Body of pancreas (tissue), 4 donors: ENCODE measurements at places on chromosomes 1 and 21. TPM values are rescaled to one million over a fixed set of nuclear protein-coding genes. Genes with fewer than 3 reads are reported as not detected.

DNA sequence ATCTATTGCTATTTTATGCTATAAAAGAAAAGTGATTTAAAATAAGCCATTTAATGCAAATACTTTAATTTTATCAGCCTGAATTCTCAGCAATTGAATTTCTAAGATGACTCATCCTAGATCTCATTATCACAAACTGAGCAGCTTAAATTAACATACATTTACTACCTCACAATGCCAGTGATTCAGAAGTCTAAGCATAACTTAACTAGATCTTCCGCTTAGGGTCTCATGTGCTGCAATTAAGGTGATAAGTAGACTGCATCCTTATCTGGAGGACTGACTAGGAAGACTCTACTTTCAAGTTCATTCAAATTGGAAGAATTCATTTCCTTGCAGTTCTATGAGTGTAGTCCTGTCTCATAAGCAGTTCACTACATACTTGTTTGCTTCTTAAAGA lies 286.6 kb downstream of the COL11A1 start:
- no peak for DNase-seq

- DNase-seq = peak; percentile 85
These were observed 21.6 kb upstream of the BCL10 start for GRCh38 chr1:85297855-85298629.

- peak; percentile 23 for DNase-seq
These were observed 211.9 kb upstream of the SPAG17 start for GRCh38 chr1:118396829-118397495.

DNA sequence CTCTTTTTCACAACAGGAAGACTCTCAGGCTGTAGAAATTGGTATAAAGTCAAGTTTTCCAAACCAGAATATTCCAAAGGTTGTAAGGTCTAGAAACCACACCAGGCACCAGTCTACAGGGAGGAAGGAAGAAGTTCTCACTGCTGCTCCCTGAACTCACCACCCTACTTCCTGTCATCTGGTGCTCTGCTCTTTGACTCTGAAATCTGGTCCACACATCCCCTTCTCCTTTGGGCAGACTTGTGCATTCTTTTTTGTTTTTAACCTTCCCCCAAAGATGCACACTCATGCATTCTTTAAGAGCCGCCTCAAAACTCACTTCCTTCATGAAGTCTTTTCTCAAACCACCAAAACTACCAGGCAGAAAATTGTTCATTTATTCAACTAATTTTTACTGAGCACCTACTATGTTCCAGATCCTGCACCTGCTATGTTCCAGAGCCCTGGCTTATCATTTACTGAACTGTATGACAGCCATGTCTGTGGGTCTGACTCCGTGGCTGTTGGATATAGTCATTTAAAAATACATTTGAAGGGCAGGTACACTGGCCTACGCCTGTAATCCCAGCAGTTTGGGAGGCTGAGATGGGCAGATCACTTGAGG lies 30.1 kb upstream of the EPS15 start:
- DNase-seq = peak; percentile 23

DNA sequence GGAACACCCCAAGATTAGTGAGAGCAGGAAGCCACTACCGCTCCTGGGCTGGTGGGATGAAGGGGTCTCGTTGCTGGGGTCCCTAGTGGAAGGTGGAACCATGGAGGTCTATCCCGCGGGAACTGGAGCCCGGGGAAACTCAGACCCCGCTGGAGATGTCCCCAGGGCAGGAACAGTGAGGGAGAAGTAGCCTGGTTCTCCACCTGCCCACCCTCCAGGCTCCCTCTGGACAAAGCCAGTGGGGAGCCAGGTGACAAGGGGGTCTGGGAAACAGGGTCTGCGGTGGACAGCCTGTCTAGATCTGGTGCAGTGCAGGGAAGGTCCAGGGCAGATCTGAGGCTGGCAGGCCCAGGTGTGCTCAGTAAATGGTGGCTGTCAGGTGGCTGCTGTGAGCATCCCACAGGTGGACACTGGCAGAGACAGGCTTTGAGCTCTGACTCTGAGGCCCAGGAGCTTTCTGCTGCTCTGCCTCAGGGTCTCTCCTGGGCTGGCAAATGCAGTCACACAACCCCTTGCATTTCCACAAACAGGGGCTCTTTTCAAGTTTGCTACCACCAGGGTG lies 88.0 kb upstream of the TLR5 start:
- DNase-seq = no peak

The POTED gene
- not detected for total RNA-seq

DNA sequence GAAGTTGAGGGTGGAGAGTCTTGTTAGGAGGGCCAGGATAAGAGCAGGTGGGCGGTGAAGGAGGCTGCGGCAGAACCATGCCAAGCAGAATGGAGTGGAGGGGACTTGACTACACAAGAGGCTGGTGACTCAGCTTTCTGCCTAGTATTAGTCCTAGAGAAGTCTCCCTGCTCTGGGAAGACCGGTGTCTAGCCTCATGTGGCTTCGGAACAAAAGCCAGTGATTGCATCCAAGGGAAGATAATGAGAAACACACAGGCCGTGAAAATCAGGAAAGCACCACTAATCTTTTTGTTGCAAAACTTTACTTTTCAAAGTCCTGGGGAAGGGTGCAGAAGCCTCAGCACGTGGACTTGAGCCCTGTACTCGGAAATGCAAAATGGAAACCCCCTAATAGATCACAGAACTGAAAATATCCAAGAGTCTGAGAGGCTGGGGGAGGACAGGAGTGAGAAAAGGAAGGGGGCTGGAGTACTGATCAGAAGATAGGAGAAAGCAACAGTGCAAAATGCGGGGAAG lies 31.4 kb downstream of the DDR2 start:
- peak; percentile 7 for DNase-seq

The MPZ gene
- 6.6 TPM for total RNA-seq

The RHBG gene
- total RNA-seq = not detected

GRCh38 chr1:86852782-86853408 lies 61.0 kb downstream of the SELENOF start:
- DNase-seq = no peak

The CRB1 gene
- 10.2 TPM for total RNA-seq

- DNase-seq = no peak
These were observed 20.7 kb upstream of the LAX1 start for GRCh38 chr1:203744075-203744972.

DNA sequence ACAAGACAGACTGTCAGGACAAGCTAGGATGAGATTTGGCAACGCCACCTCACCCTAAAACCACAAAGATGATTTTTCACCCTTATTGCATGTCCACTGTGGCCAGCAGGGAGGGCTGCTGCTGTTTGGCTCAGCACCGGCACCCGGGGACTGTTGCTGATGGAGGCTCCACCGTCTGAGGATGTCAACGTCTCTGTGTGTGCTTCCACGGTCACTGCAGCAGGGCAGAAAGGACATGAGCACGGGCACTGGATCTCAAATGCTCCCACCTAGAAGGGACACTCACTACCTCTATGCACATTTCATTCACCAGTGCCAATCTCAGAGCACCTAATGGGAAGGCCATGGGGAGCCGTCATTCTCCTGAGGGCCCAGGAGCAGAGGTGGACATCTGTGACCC lies 599.6 kb downstream of the PTPRU start:
- DNase-seq = no peak

The CDCA8 gene
- not detected for total RNA-seq

The S100A1 gene
- 7.3 TPM for total RNA-seq

GRCh38 chr1:59502009-59502691 lies 205.3 kb downstream of the FGGY start:
- DNase-seq = no peak

The ANGPTL3 gene
- not detected for total RNA-seq

DNA sequence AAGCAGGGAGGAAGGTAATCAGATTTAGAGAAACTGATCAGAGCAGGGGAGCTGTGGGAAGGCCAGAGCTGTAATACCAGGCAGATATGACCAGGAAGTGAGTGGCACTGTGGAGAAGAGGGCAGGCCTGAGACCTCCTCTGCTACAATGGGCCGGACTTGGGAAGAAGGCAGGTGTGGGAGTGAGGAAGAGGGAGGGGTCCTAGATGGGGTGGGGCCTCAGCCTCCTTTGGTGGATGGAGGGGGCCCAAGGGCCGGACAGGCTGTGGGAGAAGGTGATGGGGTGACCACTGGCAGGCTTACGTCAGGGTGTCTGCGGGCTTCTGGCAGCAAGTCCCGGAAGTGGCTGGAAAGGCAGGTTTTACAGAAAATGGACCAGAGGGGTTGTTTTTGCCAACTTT lies 5.0 kb upstream of the HPCA start:
- no peak for DNase-seq

The RXFP4 gene
- total RNA-seq = 0.26 TPM

- DNase-seq = no peak
These were observed 30.1 kb downstream of the STPG1 start for GRCh38 chr1:24383381-24383940.

- DNase-seq = peak; percentile 6
These were observed 62.5 kb upstream of the ATF3 start for GRCh38 chr1:212545941-212546635.

The PAQR6 gene
- 0.33 TPM for total RNA-seq

GRCh38 chr21:45502006-45502345 lies 40.3 kb downstream of the SLC19A1 start:
- no peak for DNase-seq

GRCh38 chr1:83588140-83588539 lies 410.8 kb downstream of the TTLL7 start:
- DNase-seq = no peak

- DNase-seq = no peak
These were observed 74.8 kb upstream of the TINAGL1 start for GRCh38 chr1:31501505-31501904.

- DNase-seq = no peak
These were observed 3.4 kb upstream of the ETS2 start for GRCh38 chr21:38802050-38803026.

The CRYAA gene
- not detected for total RNA-seq

DNA sequence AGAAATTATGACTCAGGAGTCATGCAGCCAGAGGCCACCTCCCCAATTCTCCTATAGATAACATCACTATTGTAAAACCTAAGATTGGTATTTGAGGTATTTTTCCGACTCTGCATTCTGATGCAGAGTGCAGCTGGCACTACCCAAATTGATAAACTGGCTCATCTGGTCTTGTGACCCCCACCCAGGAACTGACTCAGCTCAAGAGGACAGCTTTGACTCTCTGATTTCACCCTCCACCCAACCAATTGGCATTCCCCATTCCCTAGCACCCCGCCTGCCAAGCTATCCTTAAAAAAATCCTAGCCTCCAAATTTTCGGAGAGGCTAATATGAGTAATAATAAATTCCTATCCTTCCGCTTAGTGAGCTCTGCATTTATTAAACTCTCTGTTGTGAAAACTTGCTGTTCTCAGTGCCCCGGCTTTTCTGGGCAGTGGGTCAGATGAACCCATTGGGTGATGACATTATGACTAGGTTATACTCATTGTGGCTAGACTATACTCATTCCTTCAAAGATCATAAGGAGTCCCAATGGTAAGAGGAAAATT lies 39.4 kb upstream of the EPS15 start:
- DNase-seq = no peak

DNA sequence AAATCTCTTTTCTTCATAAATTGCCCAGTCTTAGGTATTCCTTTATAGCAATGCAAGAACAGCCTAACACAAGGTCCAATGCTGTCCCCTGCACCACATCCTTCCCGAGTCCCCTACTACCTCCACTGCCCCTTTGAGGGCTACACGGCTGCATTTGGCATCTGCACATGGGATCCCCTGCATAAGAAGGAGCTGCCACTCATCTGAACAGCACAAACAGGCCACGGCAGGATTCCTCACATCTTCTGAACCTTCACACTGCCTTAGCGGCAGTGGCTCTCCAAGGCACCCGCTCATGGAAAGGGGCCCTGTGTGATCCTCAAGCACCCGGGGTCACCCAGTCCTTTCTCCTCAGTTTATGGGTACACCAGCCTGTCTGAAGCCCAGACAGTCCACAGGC lies 29.2 kb upstream of the BACE2 start:
- no peak for DNase-seq

DNA sequence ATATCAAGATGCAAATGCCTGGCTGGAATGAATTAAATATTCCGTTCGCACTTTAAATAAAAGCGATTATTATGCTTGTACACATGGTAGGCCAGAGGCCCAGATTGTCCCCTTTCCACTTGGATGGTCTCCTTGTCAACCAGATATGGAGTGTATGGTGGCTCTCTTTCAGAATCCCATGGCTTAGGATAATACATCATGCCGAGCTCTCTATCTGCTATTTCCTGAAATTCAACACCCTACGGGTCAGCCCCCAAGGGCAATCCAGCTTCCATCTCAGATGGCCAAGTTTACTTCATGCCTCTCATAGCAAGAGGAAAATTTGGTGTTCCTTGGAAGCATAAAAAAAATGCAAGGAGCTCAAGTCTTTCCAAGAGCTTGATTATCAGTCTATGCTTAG lies 25.4 kb upstream of the FMO1 start:
- no peak for DNase-seq
